Activated T-cell treated with anti-CD3 and anti-CD28 coated beads, Interleukin-2, amount 50 U/mL, for 48 hours (primary cell): ENCODE measurements at places on chromosomes 11 and 22.

- no peak for DNase-seq
Observed at GRCh38 chr22:29030016-29030617, 31.5 kb downstream of the C22orf31 start.

- no peak for DNase-seq
Observed at GRCh38 chr22:22948651-22949571, 61.3 kb downstream of the IGLL5 start.

GRCh38 chr11:67405688-67406339 lies 1.9 kb downstream of the TBC1D10C start:
- no peak for DNase-seq

GRCh38 chr11:66967670-66968425 lies 7.3 kb upstream of the C11orf86 start:
- DNase-seq, result no peak

- no peak for DNase-seq
Observed at GRCh38 chr11:76291576-76292526, 85.5 kb upstream of the WNT11 start.

DNA sequence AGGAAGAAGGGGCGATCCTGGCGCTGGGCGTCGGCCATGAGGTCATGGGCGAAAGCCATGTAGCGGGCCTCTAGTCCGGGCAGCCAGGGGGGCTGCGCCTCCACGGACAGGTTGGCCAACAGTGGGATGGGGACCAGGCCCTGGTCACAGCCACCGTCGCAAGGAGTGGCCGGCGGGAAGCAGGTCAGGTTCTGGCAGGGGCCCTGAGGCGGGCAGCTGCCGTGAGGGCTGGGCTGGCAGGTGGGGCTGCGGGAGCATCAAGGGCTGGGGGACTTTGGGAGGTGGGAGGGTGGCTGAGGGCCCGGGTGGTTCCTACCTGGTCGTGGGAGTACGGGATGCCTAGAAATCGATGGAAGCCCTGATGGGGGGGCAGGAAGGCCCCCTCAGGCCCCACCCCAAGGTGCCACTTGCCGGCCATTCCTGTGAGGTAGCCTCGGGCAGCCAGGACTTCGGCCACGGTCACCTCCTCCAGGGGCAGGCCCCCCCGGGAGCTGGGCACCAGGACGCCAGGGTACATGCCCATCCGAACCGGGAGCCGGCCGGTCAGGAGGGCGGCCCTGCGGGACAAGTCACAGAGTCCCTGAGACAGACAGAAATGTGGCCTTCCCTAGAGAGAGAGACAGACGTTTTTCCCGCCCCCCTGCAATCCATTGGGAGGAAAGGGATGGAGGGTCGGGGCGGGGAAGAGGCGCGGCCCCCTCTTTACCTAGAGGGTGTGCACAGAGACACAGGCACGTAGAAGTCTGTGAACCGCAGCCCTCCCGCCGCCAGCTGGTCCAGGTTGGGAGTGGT lies 906 bp downstream of the ARSA start:
- no peak for DNase-seq

- no peak for DNase-seq
Observed at GRCh38 chr22:40819599-40820140, 524 bp upstream of the SLC25A17 start.

- no peak for DNase-seq
Observed at GRCh38 chr22:26888887-26889286, 231.5 kb downstream of the MIAT start.

GRCh38 chr11:57349491-57350274 lies 11.5 kb downstream of the P2RX3 start:
- DNase-seq, result peak; percentile 81

- DNase-seq, result no peak
Observed at GRCh38 chr11:98710986-98711385, 309.8 kb upstream of the CNTN5 start.

DNA sequence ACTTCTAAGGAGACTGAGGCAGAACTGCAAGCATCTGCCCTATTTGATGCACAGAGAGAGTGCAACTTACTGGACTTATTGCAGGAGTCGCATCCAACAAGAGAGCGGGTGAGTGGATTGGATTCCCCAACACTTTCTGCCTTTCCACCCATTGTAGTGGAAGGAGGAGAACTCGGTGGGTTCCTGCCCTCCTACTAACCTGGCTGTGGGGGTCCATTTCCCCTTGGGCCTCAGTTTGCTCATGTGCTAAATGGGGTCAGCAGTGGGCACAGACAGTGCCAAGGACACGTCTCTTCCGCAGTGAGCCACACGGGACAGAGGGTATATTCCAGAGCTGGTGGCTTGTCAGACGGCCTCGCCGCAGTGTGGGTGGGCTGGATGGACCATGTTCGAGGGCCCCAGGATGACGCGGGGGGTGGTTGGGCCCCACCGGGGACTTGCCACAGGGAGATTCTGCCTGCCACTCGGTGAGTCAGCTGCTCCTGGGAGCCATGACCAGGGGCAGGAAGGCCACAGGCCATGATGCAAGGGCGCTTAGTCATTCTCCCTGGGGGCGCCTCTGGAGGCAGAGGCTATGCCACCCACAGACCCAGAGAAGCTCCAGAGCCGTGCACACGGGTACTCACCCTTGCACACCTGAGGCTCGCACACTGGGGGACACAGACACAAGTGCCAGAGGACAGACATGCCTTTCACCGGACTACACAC lies 8.2 kb downstream of the ALX4 start:
- no peak for DNase-seq

DNA sequence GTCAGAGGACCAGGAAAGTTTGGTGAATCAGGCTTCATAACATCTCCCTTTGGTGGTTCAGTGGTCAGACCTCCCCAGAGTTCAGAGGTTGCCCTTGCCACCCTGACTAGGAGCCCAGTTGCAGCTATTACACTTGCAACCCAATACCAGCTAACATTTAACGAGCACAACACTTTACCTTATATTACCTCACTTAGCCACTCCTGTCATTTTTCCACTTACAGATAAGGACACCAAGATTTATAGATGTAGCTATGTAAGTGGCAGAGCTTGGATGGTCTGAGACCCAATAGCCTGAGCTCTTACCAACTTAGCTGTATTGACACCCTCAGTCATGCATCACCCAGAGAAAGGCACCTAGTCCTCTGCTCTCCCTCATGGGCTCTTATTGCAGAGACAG lies 234.7 kb downstream of the INSC start:
- no peak for DNase-seq

DNA sequence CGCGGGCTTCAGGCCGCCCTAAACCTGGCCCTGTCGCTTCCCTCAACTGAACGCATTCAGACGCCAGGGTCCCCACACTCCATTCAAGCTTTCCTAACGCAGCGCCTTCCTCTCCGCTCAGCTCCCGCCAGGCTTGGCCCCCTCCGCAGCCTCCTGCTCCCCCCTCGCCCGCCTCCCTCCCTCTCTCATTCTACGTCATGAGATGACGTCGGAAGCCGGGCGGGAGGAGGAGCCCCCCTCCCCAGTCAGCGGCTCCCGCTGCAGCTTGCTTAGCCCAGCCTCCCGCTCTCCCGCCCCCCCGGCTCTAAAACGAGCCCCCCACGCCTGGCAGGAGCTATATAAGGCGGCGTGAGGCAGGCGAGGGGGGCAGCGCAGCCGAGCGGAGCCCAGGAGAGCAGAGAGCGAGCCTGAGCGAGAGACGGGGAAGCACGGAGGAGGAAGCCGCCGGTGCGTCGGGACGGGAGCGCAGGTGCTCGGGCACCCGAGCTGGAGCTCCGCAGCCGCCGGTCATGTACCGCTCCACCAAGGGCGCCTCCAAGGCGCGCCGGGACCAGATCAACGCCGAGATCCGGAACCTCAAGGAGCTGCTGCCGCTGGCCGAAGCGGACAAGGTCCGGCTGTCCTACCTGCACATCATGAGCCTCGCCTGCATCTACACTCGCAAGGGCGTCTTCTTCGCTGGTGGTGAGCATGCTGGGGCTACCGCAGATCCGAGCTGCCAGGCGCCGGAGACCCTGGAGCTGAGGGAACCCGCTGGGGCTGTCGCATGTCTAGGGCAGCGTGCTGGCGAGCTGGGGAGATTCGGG lies at the start of gene NPAS4:
NPAS4 (plus strand) TSS at position 365 of the 806 bp plus-strand sequence; CDS start at position 510, 145 bp downstream.
- DNase-seq, result no peak

- no peak for DNase-seq
Observed at GRCh38 chr11:117877120-117877784, 794 bp upstream of the FXYD6 start.

DNA sequence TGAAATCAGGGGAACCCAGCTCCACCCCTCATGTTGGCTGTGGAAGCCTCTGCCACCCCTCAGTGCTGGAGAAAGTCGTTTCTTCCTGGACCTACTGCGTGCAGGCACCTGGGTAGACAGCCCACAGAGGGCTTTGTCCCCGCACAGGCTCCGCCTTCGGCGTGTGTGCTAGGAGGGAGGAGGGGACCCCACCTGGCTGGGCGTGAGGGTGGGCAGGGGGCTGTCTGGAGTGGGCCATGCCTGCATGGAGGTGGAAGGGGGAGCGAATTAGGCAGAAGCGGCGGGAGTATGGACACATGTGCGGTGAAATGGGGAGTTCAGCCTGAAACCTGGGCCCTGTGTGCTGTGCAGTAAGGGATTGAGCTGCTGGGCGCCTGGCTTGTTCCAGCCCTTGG lies 49.3 kb downstream of the FBLN1 start:
- no peak for DNase-seq

- DNase-seq, result no peak
Observed at GRCh38 chr11:116481126-116481675, 291.6 kb downstream of the BUD13 start.

DNA sequence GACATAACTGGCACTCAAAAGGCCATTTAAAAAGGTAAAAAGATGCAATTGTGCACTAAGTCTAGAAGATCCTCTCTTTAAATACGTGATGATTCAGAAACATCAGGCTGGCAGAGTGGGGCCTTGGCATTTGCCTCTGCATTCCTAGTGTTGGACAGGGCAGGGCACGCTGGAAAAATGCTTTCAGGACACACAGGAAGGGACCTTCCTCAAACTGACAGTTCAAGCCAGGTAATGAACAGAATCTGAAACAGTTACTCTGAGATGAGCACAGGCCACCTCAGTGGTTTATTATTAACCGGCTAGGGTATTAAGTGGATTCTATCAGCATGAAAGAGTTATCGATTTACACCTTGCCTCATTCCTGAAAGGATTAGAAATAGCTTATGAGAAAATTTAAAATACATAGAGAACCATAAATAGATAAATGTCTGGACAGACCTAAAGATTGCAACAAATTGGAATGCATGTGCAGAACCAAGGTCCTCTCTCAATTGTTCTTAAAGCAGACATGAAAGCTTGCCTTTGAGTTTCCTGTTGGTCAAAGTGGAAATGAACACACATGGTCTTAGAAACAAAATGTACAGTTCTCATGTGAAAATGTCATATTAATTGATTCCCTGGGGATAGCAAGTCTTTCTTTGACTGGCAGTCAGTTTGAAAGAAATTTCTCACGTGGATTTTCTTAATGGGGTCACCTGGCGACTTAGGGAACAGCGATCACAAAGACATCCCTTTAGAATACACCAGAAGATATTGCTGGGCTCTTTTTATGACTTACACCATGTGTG lies 21.5 kb upstream of the CSNK2A3 start:
- DNase-seq, result no peak

DNA sequence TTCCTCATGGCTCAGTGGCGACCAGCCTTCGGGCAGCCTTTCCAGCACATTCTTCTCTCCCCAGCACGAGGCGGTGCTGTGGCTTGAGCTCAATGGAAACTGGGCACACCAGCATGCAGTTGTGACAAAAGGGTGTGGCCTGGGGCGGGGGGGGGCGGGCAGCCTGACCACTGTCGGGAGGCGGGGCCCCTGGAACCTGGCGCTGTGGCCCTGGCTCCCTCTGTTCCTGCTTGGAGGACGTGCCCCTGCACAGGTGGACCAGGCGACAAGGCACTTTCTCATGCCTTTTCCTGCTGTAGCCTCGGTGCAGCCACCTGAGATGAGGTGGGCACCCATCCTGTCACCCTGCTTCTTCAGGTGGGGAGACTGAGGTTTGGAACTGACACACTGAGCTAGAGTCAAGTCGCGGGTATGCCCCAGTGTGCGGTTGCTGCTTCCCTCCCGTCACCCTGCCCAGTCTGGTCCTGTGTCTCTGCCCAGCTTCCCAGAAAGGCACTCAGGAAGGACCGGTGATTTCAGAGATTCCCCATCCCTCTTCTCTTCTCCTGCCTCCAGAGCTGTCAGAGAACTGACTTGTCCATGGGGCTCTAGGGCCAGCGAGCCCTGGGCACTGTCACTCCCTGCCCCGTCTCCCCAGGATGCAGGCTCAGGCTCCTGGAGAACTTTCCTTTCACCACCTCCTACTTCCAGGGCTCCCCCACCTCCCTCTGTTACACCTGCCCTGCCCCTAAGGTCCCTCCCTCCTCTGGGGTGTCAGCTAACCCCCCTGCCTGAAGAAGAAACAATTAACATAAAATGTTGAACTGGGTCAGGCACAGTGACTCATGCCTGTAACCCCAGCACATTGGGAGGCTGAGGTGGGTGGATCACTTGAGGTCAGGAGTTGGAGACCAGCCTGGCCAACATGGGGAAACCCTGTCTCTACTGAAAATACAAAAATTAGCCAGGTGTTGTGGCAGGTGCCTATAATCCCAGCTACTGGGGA lies 9.9 kb downstream of the B3GAT1 start:
- no peak for DNase-seq
